Placental pericyte (primary cell): ENCODE measurements at places on chromosomes 4 and X. TPM values are rescaled to one million over a fixed set of nuclear protein-coding genes. Genes with fewer than 3 reads are reported as not detected.

RGN gene
- total RNA-seq, result 1.1 TPM in 1 of 2 replicates, not detected in the other

HTR2C gene
- 0.44 and 1.3 TPM in 2 replicates for total RNA-seq

PDGFRA gene
- total RNA-seq, result 178 and 283 TPM in 2 replicates

OPRPN gene
- not detected in 2 replicates for total RNA-seq

CENPVL1 gene
- not detected in 2 replicates for total RNA-seq

GUCY1B1 gene
- 0.86 and 3.1 TPM in 2 replicates for total RNA-seq

EREG gene
- total RNA-seq, result 1.3 and 20.9 TPM in 2 replicates

FHDC1 gene
- under 0.01 and 0.29 TPM in 2 replicates for total RNA-seq

PITX2 gene
- 36.1 and 62.2 TPM in 2 replicates for total RNA-seq

TKTL2 gene
- not detected in 2 replicates for total RNA-seq

TMEM47 gene
- total RNA-seq, result 0.66 and 13.3 TPM in 2 replicates

CT45A3 gene
- total RNA-seq, result not detected in 2 replicates

RAB39B gene
- 0.14 and 0.44 TPM in 2 replicates for total RNA-seq

UGT2A1 gene
- not detected in 2 replicates for total RNA-seq

GK gene
- 29.8 and 30.4 TPM in 2 replicates for total RNA-seq

IQCM gene
- total RNA-seq, result not detected in 2 replicates

XAGE1A gene
- not detected in 2 replicates for total RNA-seq

CXCL8 gene
- total RNA-seq, result 429 and 639 TPM in 2 replicates

GABRG1 gene
- not detected in 2 replicates for total RNA-seq

MAGEB6B gene
- total RNA-seq, result not detected in 2 replicates

SHROOM2 gene
- 1.8 and 6.7 TPM in 2 replicates for total RNA-seq

TMLHE gene
- 10.7 and 12.2 TPM in 2 replicates for total RNA-seq

CD38 gene
- 1.1 TPM in 1 of 2 replicates, not detected in the other for total RNA-seq

MAOB gene
- total RNA-seq, result under 0.01 TPM in 1 of 2 replicates, not detected in the other

XAGE1B gene
- not detected in 2 replicates for total RNA-seq

EBP gene
- total RNA-seq, result 119 and 127 TPM in 2 replicates

NEIL3 gene
- total RNA-seq, result 2.6 and 14.6 TPM in 2 replicates

TMSB15B gene
- total RNA-seq, result 0.57 TPM in 1 of 2 replicates, not detected in the other

FAM241A gene
- 0.88 and 2.3 TPM in 2 replicates for total RNA-seq

NUDT10 gene
- total RNA-seq, result 0.14 TPM in 1 of 2 replicates, not detected in the other

CCDC110 gene
- total RNA-seq, result 0.29 and 0.44 TPM in 2 replicates

CSAG2 gene
- not detected in 2 replicates for total RNA-seq

CXXC4 gene
- under 0.01 and 0.14 TPM in 2 replicates for total RNA-seq

GALNT7 gene
- total RNA-seq, result 10.5 and 16.6 TPM in 2 replicates

PLK4 gene
- total RNA-seq, result 0.66 and 26.9 TPM in 2 replicates

HMGN5 gene
- total RNA-seq, result 1.1 TPM in 2 replicates

LSM6 gene
- 16.4 and 36.4 TPM in 2 replicates for total RNA-seq

SYP gene
- total RNA-seq, result under 0.01 and 0.29 TPM in 2 replicates

ATRX gene
- 37.9 and 66.7 TPM in 2 replicates for total RNA-seq

CCSER1 gene
- total RNA-seq, result 0.14 TPM in 1 of 2 replicates, not detected in the other

CSN1S1 gene
- total RNA-seq, result not detected in 2 replicates

SETD7 gene
- total RNA-seq, result 51.0 and 78.9 TPM in 2 replicates

CLCN5 gene
- 17.0 and 17.1 TPM in 2 replicates for total RNA-seq

ADH1A gene
- not detected in 2 replicates for total RNA-seq

DTHD1 gene
- not detected in 2 replicates for total RNA-seq

DDX3X gene
- 245 and 282 TPM in 2 replicates for total RNA-seq

PLP2 gene
- total RNA-seq, result 54.3 and 88.5 TPM in 2 replicates
